Mesothelial cell of epicardium (in vitro differentiated cells): ENCODE measurements at places on chromosomes 5 and 9.

GRCh38 chr5:144304688-144305087 is 134.0 kb downstream of the KCTD16 start:
- DNase-seq, result no peak

GRCh38 chr9:137458194-137459151 is 661 bp downstream of the NSMF start:
- peak; percentile 19 for DNase-seq

DNA sequence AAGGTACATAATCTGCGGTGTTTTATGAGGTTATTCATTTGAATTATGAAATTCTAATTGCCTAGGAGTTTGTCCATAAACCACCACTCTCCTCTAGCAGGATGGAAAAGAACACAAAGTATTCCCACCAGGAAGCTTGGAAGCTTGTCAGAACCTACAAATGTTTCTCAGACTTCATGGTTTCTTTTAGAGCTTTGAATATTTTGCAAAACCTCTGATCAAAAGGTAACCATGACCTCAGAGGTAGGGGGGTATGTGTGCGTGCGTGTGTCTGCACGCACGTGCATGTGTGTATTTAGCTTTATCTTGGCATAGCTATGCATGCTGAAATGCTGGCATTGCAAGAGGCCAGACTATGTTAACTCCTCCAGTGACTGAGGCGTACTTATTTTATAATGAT is 847.0 kb downstream of the TLE1 start:
- DNase-seq, result no peak

DNA sequence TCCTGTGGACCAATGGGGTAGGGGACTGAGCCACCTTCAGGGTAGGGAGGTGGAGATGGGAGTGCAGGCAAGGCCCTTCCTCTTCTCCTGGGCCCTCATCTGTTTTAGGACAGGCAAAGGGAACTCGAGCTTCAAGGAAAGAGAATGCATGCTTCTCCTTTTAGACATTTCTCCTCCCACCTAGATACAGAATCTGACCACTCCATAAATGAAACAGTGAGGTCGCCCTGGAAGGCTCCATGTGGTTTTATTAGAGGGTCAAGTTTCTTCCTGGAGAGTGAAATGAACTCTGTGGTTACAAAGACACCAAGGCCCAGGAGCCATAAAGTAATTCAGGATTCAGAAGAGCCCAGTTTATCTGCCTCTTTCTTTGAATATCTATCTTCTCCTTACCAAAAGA is 14.9 kb downstream of the LHFPL2 start:
- no peak for DNase-seq

DNA sequence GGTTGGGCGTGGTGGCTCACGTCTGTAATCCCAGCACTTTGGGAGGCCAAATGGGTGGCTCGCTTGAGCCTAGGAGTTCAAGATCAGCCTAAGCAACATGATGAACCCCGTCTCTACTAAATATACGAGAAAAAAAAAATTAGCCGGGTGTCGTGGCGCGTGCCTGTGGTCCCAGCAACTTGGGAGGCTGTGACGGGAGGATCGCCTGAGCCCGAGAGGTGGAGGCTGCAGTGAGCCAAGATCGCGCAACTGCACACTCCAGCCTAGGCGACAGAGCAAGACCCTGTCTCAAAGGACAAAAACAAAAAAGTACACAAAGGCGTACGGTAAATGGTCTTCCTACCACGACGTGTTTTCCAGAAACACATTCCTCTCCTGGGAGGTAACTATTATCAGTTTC is 538 bp upstream of the BDP1 start:
- DNase-seq, result no peak
